Activated CD8-positive, alpha-beta memory T cell treated with anti-CD3 and anti-CD28 coated beads for 36 hours (primary cell): ENCODE measurements at places on chromosomes 1 and 21. TPM values are rescaled to one million over a fixed set of nuclear protein-coding genes. Genes with fewer than 3 reads are reported as not detected.

LAMB3 gene
- 2.7 TPM for total RNA-seq

AIRE gene
- total RNA-seq, result not detected

CYP4Z1 gene
- not detected for total RNA-seq

TACSTD2 gene
- total RNA-seq, result not detected

COL8A2 gene
- total RNA-seq, result 0.38 TPM

SIK1 gene
- total RNA-seq, result 8.8 TPM

FTCD gene
- total RNA-seq, result 0.23 TPM

TNFSF18 gene
- total RNA-seq, result not detected

SLFNL1 gene
- total RNA-seq, result 0.06 TPM

TSPAN1 gene
- not detected for total RNA-seq
